ENCODE measurements at places on chromosomes 3 and 15.

GRCh38 chr3:4856986-4857385, 122.3 kb upstream of the BHLHE40 start:
- DNase-seq = no peak

DNA sequence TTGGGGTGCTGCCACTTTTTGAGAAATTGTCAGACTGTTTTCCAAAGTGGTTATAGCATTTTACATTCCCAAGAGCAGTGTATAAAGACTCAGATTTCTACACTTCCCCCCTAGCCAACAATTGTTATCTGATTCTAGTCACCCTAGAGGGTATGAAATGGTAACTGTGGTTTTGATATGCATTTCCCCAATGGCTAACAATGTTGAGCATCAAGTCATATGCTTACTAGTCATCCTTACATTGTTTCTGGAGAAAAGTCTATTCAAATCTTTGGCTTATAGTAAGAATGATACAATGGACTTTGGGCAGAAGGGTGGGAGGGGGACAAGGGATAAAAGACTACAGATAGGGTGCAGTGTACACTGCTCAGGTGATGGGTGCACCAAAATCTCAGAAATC, 73.3 kb downstream of the CSNK1G1 start:
- DNase-seq = no peak

- peak; percentile 72 for DNase-seq
Observed at GRCh38 chr3:196179380-196180308, 31.6 kb downstream of the ZDHHC19 start.

- DNase-seq = no peak
Observed at GRCh38 chr15:65008983-65009382, 19.3 kb upstream of the SPG21 start.

GRCh38 chr3:133113927-133114597, 75.9 kb downstream of the TMEM108 start:
- DNase-seq = no peak

- peak; percentile 82 for DNase-seq
Observed at GRCh38 chr3:58568572-58569286, 8.5 kb downstream of the FAM107A start.

GRCh38 chr15:64209680-64210334, 47.0 kb upstream of the PPIB start:
- DNase-seq = peak; percentile 33

DNA sequence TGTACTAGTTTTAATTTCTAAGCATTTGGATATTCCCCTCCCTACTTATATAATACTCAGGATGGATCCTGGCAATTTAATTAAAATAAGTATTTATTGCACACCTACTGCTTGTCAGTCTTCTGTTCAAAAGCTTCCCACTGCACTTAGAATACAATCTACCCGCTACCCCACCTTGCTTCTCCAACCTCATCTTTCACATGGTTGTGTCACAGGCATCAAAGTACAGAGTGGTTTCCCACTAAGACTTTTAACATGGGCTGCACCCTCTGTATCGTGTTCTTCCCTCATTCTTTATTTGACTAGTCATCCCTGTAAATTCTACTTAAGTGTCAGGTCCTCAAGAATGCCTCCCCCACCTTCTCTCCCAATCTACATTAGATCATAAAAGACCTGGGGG, 35.0 kb downstream of the RIOX2 start:
- no peak for DNase-seq

- DNase-seq = no peak
Observed at GRCh38 chr3:51684971-51685751, 14.1 kb downstream of the TEX264 start.

- DNase-seq = no peak
Observed at GRCh38 chr15:84836844-84837243, 19.7 kb downstream of the ALPK3 start.

DNA sequence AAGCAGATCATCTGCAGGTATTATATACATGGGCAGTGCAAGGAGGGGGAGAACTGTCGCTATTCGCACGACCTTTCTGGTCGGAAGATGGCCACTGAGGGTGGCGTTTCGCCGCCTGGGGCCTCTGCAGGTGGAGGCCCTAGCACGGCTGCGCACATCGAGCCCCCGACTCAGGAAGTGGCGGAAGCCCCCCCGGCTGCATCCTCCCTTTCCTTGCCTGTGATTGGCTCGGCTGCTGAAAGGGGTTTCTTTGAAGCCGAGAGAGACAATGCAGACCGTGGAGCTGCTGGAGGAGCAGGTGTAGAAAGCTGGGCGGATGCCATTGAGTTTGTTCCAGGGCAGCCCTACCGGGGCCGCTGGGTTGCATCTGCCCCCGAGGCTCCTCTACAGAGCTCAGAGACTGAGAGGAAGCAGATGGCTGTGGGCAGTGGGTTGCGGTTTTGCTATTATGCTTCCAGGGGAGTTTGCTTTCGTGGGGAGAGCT, 639 bp downstream of the MKRN3 start:
- DNase-seq = no peak

DNA sequence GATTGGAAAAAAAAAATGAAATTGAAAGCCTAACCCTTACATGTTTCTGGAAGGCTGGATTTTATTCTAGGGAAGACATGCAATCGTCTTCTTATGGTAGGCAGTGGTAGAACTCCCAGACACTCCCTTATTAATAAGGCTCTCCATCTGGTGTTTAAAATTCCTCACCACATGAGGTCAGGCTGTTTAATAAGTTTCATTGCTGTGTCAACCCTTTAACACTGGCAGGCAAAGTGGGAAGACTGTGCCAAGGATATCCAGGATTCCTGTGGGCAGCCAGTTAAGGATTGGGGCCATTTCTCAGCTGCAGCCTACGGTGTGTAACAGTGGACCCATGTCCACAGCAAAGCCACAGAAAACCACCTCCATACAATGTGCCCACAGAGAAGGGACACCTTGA, 225.5 kb upstream of the CHRM5 start:
- DNase-seq = peak; percentile 52

- DNase-seq = peak; percentile 41
Observed at GRCh38 chr15:72994534-72995177, 57.6 kb upstream of the NEO1 start.

DNA sequence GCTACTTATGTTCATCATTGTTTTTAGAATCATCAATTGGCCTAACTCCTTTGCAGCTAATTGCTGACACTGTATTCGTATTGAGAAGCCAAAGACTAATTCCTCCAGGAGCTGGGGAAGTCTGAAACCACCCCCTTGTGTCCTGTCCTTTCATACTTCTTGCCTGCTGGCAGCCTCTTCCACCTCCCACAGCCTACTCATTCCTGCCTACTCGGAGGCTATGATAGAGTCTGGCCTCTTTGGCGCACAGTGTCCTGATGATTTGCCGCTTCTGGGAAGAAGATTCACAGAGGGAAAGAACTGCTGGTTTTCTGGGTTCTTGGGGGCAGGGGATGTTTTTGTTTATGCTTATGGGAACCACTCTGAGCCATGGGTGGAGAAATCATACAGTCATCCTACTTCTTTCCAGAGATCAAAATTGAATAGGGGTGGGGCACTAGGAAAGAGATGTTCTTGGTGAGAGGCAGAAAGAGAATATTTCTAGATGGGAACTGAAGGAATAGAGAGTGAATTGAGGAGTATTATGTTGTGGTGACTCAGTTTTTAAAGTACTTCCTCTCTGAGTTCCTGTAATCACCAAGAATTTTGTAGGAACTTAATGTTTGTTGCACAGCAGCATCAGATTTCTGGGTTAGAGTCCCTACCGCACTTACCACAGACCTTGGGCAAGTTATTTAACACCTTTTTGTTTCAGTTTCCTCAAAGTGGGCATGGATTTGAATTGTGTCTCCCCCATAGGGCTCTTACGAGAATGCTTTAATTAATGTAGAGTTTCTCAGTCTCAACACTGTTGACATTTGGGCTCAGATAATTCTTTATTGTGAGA, 22.1 kb upstream of the SCAANT1 start:
- DNase-seq = no peak
